ENCODE measurements at places on chromosomes 2 and 18.

GRCh38 chr2:96140941-96141623 is 2.8 kb upstream of the ASTL start:
- no peak for DNase-seq

GRCh38 chr2:31322371-31322770 is 88.4 kb downstream of the EHD3 start:
- no peak for DNase-seq

- DNase-seq, result no peak
Observed at GRCh38 chr2:62672601-62673000, 32.9 kb upstream of the EHBP1 start.

GRCh38 chr2:173402405-173402974 is 47.8 kb downstream of the CDCA7 start:
- DNase-seq, result peak; percentile 58

- no peak for DNase-seq
Observed at GRCh38 chr18:3495691-3496430, 45.9 kb downstream of the TGIF1 start.

DNA sequence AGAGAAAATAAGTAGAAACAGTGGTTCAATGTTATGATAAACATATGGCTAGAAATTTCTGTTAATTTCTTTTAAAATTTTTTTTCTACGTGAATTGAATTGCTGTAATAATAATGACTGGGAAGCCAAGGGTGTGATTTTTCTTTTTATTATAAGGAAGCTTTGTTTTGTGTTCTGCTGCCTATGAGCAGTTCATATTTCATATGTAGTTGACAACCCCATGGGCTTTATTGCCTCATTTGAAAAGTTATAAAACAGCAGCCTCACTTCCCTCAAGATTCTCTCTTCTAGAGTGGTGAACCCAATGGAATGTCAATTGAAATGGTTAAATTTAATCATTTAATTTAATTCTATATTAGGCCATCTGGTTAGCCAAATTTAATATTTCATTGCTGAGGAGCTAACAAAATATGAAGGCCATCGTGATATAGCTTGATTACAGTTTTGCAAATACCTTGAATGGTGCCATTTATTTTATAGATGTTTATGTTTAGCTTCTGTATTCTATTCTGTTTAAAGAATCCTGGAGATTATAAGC is 72.6 kb upstream of the DOCK10 start:
- no peak for DNase-seq

- DNase-seq, result peak; percentile 94
Observed at GRCh38 chr2:150234787-150235446, 252.6 kb downstream of the RND3 start.

DNA sequence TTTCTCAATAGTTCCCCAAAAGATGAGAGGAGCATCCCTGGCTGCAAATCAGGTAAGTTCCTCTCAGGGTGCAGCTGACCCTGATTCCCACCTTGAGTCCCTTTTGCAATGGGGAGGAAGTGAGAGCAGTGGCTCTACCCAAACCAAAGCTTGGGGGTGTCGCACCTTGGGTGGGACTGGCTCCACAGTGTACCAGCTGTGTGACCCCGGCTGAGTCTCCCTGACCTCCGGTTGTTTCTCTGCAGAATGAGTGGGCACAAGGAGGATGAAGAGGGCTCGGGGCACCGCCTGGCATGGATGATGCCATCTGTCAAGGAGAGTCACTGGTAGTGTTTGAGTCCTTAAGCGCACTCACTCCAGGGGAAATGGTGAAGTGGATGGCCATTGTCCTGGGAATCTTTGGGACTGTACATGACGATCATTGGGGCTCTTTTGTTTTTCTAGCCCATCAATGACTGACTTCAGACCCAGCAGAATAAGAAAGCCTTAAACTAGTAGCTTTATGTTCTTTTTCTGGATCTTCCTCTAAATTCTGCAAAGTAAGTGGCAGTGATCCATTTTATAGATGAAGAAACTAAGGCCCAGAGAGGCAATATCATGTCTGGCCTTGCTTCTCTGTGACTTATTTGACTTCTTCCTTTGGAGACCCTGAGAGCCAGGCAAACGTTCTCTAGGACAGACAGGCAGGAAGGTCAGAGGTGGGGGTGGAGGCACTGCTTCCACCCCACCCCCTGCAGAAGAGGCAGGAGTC is 106.3 kb upstream of the ST3GAL5 start:
- no peak for DNase-seq

DNA sequence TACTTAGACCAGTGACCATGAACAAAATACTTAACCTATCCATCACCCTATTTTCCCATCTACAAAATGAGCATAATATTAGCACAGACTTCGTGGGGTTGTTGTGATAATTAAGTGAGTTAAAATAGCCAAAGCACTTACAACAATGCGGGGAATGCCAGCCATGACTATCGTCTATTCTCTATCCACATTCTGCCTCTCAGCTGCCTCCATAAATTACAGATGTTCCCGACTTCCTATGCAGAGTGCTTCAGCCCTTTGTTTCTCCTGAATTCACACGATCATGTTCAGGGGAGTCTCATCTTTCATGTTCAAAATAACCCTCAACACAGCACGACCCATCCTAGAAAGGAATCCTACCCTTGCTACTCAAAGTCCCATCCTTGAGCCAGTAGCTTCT is 211.6 kb downstream of the EN1 start:
- DNase-seq, result no peak

GRCh38 chr2:48715956-48716355 is 39.6 kb downstream of the LHCGR start:
- DNase-seq, result no peak

- DNase-seq, result no peak
Observed at GRCh38 chr2:53242090-53242489, 525.5 kb upstream of the CHAC2 start.

GRCh38 chr2:180983468-180984242 is 3.2 kb downstream of the UBE2E3 start:
- peak; percentile 31 for DNase-seq

GRCh38 chr2:178005756-178006155 is 66.8 kb downstream of the PDE11A start:
- DNase-seq, result no peak

DNA sequence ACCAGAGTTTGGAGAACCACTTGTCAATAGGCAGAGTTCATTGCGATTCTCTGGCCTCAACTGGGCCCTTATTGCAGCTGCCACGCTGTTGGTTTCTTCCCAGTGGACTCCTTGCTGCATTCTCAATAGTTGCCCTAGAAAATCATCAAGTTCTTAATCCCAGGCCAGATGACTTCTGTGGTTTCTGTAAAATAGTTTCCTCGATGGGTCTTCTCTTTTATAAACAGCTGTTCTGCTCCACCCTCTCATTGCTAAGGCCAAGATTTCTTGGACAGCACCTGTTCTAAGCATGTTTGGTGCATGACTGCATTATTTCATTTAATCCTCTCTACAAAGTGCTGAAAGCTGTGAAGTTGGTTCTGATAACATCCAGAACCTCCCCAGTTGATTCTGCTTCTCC is 131.0 kb downstream of the BCL2L11 start:
- DNase-seq, result no peak

DNA sequence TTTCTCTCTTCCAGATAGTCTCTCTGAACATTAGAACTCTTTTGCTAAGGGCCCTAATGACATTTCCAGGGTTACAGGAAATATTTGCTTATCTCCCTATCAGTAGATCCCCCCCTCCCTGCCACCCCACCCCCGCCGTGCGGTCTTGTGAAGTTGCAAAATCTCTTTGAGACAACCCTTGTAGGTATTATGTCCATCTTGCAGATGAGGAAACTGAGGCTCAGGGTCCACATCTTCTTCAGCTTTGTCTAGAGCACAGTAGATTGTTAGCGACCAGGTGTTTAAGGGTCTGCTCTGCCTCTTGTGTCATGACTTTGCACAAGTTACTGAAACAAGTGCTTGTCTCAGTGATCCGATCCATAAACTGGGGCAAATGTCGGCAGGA is 65.8 kb upstream of the GATA6 start:
- no peak for DNase-seq

GRCh38 chr2:105188343-105188742 is 53.2 kb upstream of the GPR45 start:
- DNase-seq, result no peak

DNA sequence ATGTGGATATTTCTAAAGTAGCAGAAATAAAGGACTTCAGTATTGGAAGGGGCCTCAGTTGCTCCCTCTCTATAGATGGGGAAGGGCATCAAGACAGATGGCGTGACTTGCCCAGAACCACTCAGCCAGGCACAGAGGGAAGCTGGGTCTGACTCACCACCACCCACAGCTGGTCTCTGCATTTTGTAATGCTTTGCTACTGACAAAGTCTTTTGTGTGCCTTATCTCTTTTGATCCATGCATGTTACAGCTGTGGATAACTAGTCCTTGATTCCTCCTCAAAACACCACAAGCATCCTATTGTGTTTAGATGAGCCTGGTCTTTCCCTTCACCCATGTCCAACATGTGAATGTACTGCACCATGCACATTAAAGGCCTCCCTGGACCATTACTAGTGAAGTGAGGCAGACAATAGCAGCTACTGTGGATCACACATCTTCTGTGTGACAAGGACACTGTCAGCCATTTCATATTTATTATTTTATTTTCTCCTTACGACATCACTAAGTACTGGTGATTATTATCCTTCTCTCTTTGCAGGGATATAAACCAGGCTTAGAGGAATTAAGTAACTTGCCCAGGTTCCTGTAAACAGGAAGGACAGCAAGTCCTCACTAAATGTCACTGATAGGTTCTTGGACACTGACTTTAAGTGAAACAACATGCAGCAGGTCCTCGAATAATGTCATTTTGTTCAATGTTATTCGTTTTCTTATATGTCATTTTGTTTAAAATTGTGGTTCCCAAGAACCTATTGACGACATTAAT is 29.6 kb upstream of the IL37 start:
- DNase-seq, result peak; percentile 44

DNA sequence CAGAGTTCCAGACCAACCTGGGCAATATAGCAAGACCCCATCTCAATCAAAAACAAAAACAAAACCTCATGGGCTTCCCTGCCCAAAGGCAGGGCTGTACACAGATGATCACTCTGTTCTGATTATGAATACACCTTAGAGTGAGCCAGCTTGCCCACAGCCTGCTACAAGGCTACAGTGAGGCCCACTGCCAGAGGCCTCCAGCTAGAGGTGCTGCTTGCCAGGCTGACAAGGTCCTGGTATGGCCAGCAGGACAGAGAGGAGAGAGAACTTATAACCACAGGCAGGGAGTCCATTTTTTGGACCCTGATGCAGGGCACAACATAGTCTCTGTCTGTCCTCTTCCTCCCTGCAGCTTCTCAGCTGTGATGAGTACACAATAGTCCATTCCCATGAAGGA is 41.5 kb downstream of the KANSL3 start:
- no peak for DNase-seq

DNA sequence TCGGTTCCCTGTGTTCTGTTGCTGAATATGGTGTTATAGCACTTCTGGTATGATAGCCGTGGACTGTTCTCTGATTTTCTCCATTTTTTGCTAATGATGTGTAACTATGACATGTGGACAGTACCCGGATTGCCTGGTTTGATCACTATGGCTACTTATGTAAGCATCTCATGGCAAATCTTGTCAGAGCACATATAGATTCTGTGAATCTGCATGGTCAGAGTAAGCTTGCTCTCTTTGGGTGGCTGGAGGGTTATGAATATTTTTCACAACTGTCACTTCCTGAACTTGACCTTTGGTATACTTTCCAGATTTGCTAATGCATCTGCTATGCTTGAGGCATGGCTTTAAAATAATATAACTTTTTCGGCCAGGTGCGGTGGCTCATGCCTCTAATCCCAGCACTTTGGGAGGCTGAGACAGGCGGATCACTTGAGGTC is 36.8 kb upstream of the ATP8B1 start:
- peak; percentile 42 for DNase-seq

GRCh38 chr2:178828486-178828881 is 21.3 kb upstream of the TTN start:
- no peak for DNase-seq

- no peak for DNase-seq
Observed at GRCh38 chr18:39238981-39239660, 1673.5 kb upstream of the CELF4 start.

DNA sequence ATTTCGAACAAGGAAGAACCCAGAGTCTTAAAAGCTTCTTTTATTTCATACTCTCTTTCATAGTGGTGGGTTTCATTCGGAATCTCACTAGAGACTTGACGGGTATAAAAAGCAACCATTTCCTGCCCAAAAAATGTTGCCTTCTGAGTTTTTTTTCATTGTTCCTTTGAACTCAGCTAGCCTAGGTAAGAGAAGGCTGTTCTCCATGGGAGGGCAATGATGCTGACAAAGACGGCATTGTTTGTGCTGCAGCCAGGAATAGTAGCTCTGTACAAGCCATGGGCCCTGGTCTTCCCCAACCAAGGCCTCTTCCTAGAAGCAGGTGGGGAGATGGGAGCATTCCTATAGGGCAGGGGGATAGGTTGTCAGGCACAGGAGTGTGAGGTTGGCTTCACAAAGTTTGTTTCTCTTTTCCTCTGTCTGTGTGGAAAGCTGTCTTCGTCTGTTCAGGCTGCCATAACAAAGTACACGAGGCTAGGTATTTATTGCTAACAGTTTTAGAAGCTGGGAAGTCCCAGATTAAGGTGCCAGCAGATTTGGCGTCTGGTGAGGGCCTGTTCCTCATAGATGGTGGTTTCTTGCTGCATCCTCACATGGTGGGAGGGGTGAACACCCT is 405.1 kb downstream of the NBAS start:
- DNase-seq, result no peak

DNA sequence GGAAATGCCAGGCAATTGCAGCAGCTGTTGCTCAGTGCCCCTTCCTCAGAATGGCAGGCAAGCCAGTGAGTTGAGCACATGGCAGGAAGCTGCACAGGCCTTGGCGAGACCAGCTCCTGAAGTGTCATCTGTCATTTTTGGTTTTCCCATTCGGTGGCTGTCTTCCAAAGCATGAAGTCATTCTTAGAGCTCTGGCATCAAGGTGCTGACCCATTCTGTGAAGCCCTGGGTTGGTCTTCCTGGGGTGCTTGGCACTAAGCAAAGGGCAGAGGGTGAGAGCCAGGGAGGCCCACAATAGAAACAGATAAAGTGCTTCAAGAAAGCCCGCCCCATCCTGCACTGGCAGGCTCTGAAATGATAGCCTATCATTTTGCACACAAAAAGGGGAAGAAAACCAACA is 150.5 kb downstream of the VAPA start:
- DNase-seq, result no peak

DNA sequence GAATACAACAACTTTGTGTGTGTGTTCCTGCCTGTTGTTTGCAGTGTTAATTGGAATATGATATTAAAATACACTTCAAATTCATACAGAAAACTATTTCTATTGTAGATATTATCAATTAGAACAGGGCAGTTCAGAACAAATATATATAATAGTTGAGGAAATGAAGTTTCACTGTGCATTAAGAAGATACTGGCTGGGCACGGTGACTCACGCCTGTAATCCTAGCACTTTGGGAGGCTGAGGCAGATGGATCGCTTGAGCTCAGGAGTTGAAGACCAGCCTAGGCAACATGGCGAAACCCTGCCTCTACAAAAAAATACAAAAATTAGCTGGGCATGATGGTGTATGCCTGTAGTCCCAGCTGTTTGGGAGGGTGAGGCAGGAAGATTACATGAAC is 79.3 kb downstream of the ASAP2 start:
- DNase-seq, result no peak

Measured in GM04504 (cell line).